Renal pelvis (tissue), 12 donors: ENCODE measurements at places on chromosomes 3 and 15.

DNA sequence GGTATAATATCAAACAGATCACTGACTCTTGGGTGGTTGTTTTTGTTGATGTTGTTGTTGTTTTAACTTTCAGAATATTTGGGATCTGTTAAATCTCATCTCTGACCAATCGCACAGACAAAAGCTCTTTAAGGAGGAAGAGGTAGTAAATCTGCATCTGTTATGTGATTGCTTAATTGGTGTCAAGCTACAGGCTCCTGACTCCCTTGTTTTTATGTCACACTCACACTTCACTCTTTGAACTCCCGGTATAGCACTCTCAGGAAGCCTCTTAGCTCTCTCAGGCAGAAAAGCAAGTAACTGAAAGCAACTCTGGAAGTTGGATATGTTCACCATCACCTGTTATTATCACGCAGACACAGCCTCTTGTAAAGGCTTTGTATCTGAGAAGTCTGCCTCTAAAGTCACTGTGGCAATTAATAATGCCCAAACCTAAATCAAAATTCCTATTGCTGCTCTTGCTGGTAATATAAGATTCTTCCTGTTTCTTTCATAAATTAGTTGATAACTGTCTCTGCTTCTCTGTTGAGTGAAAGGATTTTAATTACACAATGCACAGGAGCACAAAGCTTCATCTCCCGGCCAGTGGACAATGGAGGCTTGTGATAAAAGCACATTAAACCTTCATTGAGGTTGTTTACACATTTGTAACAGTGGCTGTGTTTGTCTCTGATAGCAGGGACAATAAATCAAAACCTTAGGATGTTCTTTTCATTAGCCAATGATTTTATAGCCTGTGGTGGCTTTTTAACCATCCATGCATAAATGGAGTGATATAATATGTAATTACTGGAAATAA lies 576.7 kb downstream of the MFSD1 start:
- peak; percentile 39 for DNase-seq

DNA sequence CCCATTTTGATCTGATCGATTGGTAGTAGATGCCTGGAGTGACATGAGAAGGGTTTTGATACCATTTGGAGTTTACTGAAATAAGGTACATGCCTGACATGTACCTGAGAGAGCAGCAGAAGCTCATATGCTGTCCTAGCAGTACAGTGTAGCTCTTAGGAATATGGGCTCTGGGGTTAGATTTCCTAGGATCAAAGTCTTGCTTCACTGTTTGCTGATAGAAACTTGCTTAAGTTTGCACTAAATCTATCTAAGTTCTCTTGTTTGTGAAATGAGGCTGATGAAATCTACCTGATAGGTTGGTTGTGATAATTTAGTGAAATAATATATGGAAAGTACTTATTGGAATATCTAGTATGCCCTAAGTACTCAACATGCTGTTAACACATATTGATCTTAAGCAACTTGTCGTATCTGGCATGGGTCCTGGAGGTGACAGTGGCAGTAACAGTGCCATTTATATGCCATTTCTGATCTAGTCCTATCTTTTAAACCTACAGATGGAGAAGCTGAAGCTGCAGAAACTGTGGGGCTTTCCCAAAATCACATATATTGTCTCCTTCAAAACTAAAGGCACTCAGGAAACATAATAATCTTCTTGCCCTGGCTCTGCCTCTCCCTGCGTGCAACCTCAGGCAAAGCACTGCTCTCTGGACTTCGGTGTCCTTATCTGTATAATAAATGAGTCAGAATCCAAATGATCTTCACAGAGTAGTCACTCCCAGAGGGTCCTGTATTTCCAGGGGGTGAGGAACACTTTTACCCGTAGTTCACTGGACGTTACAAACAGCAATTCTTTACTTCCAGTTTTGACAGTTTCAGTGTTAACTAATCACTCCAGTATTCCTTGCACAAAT lies 223.6 kb upstream of the SETMAR start:
- DNase-seq = no peak

GRCh38 chr3:88412346-88412745 lies 262.6 kb downstream of the C3orf38 start:
- no peak for DNase-seq

- DNase-seq = no peak
Observed at GRCh38 chr15:85545752-85546151, 165.3 kb downstream of the AKAP13 start.

GRCh38 chr15:89836267-89837133 lies 21.8 kb upstream of the ANPEP start:
- DNase-seq = no peak

DNA sequence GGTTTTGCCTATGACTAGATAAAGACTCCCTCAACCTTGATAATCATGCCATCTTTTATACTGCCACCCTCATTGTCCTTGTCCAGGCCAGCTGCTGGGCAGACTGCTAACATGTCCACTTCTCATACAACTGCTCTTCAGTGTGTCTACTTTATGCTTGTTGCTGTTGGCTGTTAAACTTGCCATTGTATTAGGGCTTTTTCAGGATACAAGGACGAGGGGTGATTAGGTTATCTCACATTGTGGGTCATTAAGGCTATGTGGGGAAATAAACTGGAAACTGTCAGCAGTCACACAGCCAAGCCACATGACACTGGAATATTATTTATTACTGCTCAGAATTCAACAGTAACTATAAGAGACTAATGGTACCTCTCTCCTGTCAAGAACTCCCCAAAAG lies 36.1 kb downstream of the STARD9 start:
- DNase-seq = no peak

- DNase-seq = no peak
Observed at GRCh38 chr3:113847664-113848461, 9.3 kb downstream of the GRAMD1C start.

DNA sequence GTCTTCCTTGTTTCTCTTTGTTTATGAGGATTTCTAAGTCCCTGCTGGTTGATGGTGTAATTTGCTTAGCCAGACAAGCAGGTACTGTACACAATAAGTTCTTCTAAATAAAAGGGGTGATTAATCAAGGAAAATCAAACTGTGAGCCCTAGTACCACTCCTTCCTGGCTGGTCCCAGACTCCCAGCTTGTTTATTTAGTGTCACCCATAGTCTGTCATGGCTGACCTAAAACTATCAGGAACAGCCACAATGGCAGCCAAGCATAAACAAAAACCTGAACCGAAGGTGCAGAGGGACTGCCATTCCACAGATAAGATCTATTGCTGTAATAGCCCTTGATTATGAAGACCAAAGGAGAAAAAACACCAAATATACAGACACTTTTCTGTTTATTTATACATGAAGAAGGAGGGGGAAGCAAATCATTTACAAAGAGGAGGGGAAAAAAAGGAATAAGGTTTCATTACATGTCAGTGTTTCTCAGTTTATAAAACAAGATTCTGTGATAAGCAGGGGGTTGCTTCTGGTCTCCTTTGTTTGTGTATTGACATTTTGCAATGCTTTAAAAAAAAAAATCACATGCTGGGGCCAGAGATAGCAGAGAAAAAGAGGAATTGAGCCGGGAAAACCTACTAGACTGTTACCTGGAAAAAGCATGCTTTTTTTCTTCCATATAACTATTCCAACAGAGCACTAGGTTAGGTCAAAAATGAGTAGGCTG lies 182.4 kb upstream of the DPH6 start:
- peak; percentile 48 for DNase-seq

GRCh38 chr3:187197335-187197649 lies at the start of gene RTP1:
RTP1 (plus strand) TSS chr3:187197486; CDS start chr3:187197516, 30 bp downstream.
- DNase-seq = no peak

GRCh38 chr3:160635213-160635612 lies 41.7 kb upstream of the ARL14 start:
- no peak for DNase-seq

DNA sequence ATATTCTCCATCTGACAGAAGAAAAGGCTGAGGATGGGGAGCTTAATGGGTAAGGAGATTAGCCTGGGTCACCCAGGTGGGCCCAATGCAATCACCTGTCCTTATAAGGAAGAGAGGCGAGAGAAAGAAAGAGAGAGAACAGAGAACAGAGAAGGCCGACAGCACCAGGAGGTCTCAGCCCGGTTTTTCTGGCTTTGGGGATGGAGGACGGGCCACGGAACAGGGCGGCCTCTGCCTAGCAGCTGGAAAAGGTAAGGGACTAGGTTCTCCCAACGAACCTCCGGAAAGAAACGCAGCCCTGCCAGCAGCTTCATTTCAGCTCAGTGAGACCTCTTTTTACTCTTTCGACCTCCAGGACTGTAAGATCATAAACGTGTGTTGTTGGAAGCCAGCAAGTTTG lies 196.0 kb upstream of the LYSMD4 start:
- DNase-seq = no peak

DNA sequence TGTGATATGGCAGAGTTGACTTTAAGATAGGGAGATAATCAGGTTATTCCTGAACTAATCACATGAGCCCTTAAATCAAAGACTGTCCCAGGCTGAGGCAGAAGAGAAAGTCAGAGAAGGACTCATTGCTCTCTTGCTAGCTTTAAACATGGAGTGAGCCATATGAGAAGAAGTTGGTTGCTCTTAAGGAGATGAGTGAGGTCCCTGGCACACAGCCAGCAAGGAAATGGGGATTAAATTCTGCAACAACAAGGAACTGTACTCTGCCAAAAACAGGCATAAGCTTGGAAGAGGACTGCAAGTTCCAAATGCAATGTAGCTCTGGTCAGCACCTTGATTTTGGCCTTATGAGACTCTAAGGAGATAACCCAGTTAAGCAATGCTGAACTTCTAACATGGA lies 457.0 kb downstream of the PLOD2 start:
- DNase-seq = no peak

DNA sequence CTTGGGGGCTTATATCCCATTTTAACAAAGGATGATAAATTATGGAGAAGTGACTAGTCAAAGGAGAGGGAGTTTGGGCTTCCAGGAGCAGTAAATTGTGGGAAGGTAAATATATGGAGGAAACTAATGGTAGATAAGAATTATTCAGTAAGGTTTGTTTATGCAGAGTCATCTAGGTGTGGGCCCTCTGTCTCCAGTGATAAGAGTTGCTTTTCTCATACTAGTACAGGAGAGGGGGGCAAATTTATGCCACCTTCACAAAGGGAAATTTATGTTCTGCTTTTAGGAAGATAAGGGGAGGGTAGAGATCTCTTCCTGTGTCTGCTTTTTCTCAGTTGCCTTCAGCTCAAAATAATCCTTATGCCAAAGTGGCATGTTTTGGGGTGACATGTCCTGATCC lies 383.7 kb upstream of the PPP2R3A start:
- DNase-seq = no peak

GRCh38 chr3:180283251-180283650 lies 246.5 kb upstream of the PEX5L start:
- no peak for DNase-seq

DNA sequence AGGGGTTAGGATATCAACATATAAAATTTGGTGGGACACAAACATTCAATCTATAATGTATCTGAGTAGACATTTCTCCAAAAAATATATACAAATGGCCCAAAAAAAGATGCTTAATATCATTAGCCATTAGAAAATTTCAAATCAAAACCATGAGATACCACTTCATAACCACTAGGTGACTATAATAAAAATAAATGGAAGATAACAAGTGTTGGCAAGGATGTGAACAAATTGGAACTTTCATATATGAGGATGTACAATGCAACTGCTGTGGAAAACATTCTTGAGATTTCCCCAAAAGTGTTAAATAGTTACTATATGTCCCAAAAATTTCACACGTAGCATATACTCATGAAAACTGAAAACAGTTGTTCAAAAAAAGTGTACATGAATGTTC lies 36.5 kb upstream of the WNT7A start:
- no peak for DNase-seq

DNA sequence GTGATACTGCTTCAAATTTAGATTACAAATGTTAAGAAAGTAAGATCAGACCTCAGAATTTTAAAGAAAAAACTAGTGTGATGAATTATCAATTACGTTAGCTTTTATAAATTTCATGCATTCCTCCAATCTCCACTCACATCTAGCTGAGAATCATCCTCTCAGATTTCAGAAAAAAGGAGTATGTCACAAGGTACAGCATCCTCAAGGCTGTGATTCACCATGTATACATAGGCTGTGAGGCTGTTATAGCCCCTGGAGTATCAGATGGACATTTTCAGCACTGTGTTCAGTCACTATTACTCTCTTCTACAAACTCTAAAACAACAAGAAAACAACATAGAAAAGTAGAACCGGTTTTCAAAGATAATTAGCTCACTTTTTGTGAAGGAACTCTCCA lies 214.4 kb downstream of the PCCB start:
- no peak for DNase-seq

DNA sequence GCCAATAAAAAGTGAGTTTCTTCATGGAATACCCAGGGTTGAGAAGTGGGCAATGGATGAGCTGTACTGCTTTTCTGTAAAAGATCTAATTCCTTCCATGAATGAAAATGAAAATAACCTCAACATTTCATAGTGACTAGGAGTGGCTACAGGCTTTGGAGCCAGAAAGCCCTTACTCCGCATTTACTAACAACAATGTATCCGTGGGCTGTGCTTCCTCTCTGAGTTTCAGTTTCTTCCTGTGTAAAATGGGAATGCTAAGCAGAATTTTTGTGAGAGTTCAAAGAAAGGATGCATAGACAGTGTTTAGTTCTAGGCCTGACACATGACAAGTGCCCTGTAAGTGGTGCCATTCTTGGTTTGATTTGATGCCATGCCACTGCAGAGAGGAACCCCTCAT lies 47.5 kb upstream of the TM4SF1 start:
- no peak for DNase-seq

- no peak for DNase-seq
Observed at GRCh38 chr3:113634782-113635474, 61.5 kb downstream of the USF3 start.

DNA sequence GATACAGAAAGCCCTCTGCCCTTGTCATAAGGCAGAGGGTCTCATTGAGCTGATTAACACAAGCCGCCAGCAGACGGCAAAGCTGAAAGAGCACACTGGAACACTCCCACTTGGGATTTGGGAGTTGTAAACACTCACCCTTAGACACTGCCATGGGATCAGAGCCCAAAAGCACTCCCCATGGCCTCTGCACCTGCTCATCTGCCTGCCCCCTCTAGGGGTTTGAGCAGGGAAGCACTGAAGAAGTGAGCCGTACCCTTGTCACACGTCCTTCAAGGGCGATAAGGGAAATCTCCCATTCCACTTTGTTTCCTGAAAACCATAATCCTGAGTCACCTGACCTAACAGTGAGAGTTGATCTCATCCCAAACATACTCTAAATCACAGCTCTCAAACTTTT lies 14.7 kb downstream of the FSIP1 start:
- DNase-seq = no peak

DNA sequence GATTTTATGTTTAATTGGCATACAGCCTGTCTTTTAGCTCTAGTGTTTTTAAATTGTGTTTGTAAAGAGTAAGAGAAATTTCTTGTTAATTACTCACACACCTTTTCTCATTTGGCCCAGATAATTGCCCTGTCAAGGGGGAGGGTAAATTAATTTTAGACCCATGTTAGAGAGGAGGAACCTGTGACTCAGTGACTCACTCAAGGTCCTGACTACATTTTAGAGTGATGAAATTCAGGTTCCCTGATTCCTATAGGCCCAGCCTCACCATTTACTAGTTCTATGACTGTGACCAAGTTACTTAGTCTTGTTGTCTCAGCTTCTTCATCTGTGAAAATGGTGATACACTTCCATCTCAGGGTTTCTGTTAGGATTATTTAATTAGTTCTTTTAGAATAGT lies 125.2 kb upstream of the DPH6 start:
- DNase-seq = no peak
